ENCODE measurements at places on chromosomes 16 and 17.

DNA sequence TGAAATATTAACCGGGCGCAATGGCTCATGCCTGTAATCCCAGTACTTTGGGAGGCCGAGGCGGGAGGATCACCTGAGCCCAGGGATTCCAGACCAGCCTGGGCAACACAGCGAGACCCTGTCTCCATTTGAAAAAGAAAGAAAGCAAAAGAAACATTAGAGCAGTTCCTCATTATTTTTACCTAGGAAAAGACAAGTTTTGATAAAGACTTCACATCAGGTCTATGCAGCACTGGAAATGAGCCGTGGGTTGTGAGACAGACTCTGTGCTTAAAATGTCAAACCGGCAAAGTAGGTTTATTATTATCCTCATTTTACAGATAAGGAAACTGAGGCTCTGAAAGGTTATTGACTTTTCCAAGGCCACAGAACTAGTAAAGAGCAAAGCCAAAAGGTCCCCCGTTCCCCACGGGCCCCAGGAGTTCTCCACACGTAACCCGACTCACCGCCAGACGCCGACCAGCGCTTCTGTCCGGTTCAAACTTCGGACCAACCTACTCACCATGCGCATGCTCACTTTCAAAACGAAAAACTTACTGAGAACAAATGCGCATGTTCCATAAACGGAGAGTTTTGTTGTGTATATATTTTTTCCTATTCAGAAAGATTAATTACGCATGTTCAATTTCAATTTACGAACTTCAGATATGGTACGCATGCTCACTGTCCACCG, 356 bp downstream of the TUBD1 start:
- DNase-seq, result no peak

DNA sequence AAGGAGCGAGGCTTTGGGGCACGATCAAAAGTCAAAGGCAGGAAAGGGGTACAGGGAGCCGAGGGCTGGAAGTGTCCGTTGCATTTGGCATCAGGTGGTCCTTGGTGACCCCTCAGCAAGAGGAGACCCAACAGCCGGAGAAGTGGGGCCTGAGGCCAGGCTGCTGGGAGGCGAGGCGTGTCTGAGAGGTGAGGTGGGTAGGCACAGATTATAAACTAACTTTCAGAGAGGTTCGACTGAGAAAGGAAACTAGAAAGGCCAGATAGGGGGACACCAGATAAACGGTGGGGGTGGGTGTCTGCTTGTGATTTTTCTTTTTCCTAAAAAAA, 3.6 kb downstream of the PECAM1 start:
- DNase-seq, result no peak

DNA sequence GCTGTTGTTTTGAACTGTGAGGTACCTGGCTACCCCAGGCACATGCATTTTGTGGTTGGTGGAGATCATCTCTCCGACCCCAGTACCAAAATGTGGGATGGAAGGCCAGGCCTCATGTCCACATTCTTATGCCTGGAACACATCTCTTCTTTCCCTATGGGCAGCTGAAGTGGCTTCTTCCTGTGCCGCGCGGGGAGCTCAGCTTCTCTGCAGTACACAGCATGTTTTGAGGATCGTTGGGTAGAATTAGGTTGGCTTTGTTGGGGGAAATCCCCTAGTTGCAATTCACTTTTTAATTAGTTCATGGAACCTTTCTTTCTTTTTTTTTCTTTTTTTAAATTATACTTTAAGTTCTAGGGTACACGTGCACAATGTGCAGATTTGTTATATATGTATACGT, 242.1 kb downstream of the MSI2 start:
- DNase-seq, result no peak

GRCh38 chr17:48439875-48440505, 10.0 kb upstream of the SKAP1 start:
- DNase-seq, result no peak

DNA sequence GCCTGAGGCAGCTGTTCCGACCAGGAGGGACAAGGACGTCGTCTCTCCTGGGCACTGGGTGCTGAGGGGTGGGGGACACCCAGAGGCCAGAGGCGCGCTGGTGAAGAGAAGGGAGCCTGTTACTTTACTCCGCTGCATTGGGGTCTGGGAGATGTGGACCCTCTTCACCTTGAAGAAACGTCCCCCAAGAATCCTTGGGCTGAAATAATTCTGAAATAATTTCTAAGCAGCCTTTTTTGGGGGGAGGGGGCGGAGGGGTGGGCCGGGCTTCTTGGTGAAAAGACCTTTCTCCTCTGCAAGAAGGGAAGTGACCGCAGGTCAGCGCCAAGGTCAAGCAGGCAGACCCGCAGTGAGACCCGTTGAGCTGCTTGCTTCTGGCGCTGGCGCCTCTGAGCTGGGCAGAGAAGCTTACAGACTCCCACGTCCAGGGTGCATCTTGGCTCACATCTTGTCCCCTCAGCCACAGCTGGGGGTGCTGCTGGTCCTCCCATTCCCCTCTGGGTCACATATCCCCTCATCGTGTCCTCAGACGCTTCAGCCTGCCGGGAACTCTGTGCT, 1.1 kb downstream of the SYT17 start:
- no peak for DNase-seq

GRCh38 chr16:30896261-30896888, at the start of gene CTF1:
CTF1 (plus strand) TSS chr16:30896614; CDS start chr16:30896644, 30 bp downstream.
- no peak for DNase-seq

DNA sequence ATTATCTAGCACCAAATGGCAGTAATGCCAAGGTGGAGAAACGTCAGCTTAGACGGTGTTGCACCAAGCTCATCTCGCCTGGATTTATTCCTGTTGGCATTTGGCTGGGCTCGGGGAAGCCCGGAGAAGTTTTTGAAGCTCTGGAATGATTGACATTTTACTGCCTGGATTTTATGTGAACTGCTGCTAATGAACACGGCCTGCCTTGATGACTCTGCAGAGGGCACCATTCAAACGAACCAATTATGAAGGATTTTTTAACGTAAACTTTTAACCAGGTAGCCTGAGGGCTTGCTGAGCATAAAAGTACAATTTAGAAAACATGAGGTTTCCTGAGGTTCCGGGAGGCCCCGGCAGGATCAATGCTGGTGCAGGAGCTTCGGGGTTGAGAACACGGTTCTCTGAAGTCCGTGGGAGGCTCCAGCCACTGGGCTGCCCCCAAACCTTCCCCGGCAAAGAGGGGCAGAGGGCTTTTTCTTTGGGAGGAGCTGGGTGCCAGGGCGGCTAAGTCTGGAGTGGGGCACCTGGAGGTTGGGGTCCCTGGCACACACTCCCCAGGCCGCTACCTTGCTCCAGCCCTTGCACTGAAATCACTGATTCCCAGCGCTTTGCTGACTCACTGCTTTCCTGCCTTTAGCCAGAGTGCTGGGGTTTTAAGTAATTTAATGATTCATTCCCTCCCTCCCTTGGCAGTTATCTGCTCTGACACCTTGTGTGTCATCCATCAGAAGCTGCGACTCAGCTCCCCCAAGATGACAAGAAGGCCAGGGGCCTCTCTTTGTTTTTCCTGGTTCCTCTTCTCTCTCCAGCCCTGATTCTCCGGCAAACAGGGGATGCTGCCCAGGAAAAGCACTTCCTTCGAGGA, 161.2 kb upstream of the IRX3 start:
- DNase-seq, result no peak

DNA sequence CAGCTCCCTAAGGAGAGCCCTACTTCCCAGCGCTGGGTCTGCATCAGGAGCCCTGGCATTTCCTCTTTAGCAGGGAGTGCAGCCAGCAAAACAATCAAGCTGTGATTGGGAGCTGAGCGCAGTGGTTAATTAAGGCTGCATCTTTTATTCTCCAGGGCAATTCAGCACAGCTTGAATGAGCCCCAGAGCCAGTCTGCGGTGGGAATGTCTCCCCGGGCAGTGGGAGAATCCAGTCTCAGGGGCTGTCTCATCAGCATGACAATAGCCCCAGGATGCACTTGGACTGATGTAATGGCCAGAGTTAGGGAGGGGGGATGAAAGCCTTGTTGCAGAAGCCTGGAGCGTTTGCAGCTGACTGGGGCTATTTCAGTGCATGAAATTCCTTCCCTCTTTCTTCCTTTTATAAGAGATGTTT, 292.6 kb upstream of the SOX9 start:
- DNase-seq, result peak; percentile 53

GRCh38 chr17:43020030-43020621, 2.1 kb downstream of the VAT1 start:
- DNase-seq, result no peak

GRCh38 chr16:49112754-49113153, 168.9 kb downstream of the CBLN1 start:
- DNase-seq, result no peak

DNA sequence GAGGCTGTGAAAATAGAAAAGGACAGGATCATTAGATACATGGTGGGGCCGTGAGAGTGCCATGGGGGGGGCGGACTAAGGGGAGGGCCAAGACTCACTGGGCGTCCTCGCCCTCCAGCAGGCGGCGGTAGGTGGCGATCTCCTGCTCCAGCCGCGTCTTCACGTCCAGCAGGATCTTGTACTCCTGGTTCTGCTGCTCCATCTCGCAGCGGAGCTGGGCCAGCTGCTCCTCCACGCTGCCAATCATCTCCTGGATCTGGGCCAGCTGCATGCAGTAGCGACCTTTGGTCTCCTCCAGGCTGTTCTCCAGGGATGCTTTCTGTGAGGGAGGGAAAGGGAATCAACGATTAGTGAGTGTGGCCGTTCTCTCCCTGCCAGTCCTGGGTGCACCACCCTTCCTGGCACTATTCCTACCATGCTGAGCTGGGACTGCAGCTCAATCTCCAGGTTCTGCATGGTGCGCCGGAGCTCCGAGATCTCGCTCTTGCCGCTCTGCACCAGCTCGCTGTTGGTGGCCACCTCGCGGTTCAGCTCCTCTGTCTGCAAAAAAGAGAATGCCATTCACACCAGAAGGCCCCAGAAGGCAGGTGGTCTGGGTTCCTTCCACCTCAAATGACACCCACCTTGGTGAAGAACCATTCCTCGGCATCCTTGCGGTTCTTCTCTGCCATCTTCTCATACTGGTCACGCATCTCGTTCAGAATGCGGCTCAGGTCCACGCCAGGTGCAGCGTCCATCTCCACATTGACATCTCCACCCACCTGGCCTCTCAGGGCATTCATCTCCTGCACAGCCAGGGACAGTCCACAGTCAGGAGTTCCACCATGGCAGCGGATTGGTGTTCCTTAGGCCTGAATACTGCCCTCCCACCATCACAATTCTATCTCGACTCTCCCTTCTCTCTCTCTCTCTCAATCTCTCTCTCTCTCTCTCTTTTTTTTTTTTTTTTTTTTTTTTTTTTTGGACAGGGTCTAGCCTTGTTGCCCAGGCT, 3.3 kb downstream of the KRT14 start:
- no peak for DNase-seq

GRCh38 chr16:2465653-2466415, 5.3 kb upstream of the NTN3 start:
- DNase-seq, result no peak

- DNase-seq, result no peak
Measured at GRCh38 chr16:57694231-57694724, 328 bp upstream of the DRC7 start.

GRCh38 chr17:8056232-8056975, 17.5 kb downstream of the ALOX15B start:
- no peak for DNase-seq

GRCh38 chr17:1174263-1174880, 5.4 kb downstream of the ABR start:
- DNase-seq, result no peak

DNA sequence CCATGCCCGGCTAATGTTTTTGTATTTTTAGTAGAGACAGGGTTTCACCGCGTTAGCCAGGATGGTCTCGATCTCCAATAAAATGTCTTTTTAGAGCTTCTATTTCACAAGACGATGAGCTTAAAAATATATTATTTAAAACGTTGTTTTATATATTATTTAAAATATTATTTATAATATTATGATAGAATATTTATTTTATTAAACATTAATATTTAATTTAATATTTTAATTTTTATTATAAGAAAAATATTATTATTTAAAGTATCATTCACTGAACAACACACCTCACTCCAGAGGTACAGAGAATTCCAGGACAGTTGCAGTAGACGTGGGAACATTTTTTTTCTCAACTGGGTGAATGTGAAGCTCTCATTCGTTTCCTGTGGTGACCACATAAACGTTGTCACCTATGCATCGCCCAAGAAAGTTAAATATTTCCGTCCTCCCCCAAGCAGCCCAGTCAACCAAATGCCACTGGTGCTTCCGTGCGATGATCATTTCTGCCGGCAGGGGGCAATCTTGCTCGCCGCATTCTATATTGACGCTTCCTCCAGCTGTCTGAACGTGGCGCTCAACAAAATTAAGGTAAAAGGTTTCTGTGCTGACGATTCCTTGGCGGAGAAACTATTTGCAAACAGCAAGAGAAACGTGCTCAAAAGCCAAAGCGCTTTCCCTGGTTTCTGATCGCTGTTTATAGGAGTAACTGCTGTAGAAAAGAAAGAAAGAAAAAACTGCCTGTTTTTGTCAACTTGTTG, 41.7 kb upstream of the PRSS54 start:
- DNase-seq, result no peak

- DNase-seq, result no peak
Measured at GRCh38 chr16:8924214-8924613, 39.5 kb downstream of the USP7 start.

Data from NCI-H446 treated with DMSO at 0.1 percent for 48 hours (cell line).